ENCODE measurements at places on chromosomes 1 and 21.
A peak's percentile ranks its signal among the peaks of the same experiment; 100 is the strongest.

DNA sequence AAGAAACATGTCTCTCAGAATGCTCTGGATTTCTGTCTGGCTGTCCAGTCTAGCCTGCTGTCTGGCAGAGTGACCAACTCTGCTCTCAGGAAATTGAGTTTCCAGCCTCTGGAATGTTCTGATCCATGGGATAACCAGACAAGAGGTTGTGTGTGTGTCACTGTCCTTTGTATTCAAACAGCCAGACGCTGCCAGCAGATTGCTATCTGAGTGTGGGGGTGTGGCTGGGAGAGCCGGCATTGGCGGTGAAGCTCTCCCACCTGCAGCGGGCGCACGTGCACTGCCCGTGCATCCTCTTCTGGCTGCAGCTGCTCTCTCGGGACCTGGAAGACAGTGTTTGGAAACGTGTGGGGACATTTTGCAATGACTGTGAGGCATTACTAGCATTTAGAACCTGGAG lies 26.1 kb downstream of the PKP1 start:
- DNase-seq = peak; percentile 98

DNA sequence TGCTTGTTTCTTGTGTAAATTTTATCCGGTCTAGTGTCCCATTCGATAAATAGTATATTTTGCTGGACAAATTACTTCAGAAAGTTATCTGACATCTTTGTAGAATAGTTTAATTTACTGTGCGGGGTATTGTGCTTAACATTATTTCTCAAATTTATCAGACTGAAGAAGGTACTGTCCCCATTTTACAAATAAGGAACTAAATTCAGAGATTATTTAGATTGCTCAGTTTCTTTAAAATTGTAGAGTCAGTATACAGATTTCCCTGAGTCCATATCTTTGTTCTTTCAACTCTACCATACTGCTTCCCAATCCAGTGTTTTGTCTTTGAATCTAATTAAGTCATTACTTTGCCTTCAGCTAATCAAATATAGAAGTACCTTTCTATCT lies 6.4 kb downstream of the ATP5PB start:
- DNase-seq = no peak

DNA sequence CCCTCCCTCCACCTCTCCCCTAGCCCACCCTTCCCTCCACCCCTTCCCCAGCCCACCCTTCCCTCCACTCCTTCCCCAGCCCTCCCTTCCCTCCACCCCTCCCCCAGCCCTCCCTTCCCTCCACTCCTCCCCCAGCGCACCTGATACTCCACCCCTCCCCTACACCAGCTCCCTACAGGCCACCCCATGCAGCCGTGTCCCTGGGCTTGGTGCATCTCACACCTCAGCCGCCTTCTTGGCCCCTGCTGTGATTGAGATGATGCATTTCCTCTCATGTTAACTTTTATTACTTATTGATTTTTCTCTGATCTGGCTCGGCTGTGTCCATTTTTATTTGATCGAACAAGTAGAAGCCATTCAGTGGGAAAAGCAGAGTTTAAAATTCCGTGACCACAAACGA lies 243.8 kb downstream of the MATN1 start:
- no peak for DNase-seq

GRCh38 chr1:160219062-160219929 lies 14.1 kb downstream of the PEA15 start:
- peak; percentile 61 for DNase-seq

DNA sequence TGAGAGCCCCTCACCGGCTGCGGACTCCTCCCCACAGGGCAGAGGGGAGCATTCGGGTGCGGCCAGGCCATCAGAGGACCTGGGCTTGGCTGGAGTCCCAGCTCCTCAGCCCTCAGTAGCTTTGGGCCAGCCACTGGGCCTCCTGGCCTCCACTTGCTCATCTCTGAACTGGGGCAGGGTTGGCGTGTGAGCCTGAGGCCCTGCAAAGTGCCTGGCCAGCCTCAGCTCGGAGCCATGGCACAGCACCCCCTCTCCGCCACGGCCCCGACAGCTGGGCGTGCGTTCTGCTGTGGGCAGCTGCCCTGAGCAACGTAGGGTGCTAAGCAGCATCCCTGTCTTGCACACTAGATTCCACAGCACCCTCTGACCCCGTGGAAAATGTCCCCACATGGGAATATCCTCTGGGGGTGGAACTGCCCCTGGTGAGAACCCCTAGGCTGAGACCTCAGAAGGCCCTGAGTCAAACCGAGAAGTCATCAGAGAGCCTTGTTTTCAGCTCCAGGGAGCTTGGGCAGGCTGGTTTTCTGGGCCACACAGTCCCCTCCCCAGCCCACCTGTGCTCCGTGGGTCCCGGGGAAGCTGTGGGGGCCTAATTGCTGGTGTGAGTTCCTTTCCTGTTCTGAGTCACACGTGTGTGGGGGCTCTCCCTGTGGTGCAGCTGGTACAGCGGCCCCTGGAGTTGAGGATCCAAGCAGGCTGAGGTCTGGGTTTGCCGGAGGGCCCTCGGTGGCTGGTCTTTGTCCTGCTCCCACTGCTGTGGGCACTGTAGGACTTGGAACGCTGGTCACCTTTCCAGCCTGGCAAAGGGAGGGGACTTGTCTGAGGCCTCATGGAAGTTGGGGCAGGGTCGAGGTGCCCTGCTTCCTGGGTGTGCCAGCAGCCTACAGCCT lies 24.5 kb downstream of the TP73 start:
- no peak for DNase-seq

DNA sequence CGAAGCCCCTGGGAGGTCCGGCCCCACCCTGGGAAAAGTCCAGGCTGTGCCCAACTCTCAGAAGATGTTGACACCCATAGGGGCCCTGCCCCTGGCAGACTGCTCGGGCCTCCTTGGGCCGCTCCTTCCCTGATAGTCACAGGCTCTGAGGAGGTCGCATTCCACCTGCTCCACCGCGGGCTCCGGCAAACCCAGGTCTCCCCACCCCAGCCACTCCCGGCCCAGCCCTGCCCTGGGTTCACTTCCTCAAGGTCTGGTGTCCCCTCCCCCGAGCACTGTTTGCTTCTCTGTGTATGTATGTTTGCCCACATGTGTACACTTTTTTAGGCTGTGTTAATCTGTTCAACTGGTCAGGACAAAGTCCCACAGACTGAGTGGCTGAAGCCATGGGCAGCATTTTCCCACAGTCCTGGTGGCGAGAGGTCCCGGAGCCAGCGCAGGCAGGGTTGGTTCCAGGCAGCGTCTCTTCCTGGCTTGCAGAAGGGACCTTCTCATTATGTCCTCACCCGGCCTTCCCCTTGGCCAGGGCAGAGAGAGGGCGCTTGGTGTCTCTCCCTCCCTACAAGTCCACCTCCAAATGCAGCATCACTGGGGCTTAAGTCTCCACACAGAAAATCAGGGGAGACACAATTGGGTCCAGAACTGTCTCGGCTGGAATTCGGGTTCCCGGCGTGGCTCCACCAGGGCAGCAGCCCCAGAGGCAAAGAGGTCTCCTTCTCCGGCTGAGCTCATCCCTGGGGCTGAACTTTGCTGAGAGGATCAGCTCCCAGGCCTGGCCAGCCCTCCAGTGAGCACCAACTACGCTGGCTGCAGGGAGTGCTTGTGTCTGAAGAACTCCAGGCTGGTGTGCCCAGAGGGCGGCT lies 10.5 kb upstream of the PRXL2B start:
- DNase-seq = no peak

DNA sequence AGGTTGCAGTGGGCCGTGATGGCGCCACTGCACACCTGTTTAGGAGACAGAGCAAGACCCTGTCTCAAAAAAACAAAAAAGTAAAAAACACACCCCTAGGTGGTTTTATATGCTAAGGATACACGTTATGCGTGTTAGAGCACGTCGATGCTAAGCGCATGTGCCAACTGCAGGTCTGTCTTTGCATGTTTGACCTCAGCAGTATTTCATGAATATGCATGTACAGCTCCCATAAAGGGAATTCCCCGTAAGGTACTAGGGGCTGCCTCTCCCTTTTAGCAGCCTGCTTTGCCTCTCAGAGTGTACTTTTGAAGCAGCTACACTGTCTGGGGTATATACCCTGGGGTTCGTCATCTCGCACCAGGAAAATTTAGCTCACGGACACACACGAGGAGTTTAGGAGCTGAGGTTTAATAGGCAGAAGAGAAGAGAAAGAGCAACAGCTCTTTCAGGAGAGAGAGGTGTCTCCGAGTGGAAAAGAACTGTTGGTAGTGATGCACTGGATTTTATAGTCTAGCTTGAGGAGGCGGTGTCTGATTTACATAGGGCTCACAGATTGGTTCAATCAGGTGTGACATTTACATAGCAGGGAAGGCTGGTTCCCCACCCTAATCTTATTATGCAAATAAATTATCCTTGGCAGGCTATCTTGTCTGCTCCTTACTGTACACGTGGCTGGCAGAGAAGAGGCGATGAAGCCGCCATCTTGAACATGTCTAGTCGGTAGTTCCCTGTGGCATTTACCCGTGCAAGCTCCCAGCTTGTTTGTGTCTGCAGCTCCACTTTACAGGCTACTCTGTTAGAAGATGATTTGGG lies 4.2 kb upstream of the OTUD3 start:
- peak; percentile 66 for DNase-seq

GRCh38 chr1:6489799-6490180 lies 1.7 kb downstream of the PLEKHG5 start:
- peak; percentile 78 for DNase-seq

GRCh38 chr1:41245659-41246058 lies 3.6 kb upstream of the SCMH1 start:
- no peak for DNase-seq

DNA sequence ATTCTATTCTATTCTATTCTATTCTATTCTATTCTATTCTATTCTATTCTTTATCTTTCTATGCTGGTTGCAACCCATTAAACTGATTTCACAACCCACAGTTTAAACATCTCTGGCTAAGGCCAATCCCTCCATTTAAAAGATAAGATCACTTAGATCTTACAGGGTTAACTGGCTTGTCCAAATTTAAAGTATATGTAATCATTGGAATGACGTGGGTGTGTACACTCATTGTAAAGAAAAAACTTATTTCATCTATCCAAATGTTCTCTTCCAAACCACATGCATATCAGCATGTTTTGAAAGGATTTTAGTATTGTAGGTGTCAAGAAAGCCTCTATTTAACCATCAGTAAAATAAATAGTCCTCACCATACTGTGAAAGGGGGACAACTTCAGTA lies 299.6 kb upstream of the RUNX1 start:
- no peak for DNase-seq

DNA sequence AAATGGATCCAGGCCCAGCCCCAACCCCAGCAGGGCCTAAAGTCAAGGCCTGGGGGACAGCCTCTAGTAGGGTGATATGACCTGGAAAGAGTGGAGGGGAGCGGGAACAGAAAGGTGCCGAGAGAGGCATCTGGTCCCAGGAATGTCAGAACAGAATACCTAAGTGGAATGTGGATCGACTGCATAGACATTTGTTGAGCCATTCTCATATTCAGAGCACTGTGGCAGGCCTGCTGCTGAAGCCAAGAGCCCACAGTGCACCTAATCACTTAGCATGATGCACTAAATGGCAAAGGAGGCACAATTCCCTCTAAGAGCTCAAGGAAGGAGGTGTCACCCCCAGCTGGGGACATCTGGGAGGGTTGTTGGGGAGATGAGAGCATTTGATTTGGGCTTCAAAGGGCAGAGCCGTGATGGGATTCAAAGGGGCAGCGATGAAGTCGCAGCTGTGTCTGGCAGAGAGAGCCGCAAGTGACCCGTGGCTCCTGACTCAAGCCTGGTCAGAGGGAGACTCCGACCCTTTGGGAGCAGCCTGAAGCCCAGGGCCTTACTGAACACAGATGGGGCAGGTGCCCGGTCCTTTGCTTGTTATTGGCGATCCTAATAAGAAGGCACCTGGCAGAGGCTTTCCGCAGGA lies 8.6 kb upstream of the PKP1 start:
- DNase-seq = no peak

GRCh38 chr1:31013187-31013864 lies 52.2 kb downstream of the PUM1 start:
- DNase-seq = no peak

GRCh38 chr21:23986214-23986613 lies 1621.1 kb downstream of the MRPL39 start:
- no peak for DNase-seq

- DNase-seq = no peak
Observed at GRCh38 chr1:77652268-77652667, 30.2 kb downstream of the ZZZ3 start.

- peak; percentile 43 for DNase-seq
Observed at GRCh38 chr1:48236716-48237470, 14.4 kb downstream of the SLC5A9 start.

- DNase-seq = no peak
Observed at GRCh38 chr1:10338611-10339010, 60.3 kb upstream of the PGD start.

DNA sequence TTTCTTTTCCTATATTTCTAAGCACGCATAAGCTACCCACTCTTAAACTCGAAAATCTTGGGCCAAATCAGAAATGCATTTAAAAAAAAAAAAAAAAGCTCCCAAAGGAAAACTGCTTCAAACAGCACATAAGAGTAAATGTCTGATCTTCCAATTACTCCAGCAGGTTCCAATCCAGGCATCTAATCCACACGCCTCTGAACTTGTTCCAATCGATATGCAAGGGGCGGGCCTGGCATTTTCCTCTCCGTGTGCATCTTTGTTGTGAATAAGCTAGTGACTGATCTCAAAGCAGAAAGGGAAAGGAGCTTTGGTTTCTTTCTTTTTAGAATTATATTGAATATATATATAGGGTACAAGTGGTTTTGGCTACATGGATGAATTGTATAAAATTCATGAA lies 365.5 kb downstream of the PRDM2 start:
- no peak for DNase-seq

GRCh38 chr1:221795380-221795779 lies 53.5 kb upstream of the DUSP10 start:
- DNase-seq = no peak

DNA sequence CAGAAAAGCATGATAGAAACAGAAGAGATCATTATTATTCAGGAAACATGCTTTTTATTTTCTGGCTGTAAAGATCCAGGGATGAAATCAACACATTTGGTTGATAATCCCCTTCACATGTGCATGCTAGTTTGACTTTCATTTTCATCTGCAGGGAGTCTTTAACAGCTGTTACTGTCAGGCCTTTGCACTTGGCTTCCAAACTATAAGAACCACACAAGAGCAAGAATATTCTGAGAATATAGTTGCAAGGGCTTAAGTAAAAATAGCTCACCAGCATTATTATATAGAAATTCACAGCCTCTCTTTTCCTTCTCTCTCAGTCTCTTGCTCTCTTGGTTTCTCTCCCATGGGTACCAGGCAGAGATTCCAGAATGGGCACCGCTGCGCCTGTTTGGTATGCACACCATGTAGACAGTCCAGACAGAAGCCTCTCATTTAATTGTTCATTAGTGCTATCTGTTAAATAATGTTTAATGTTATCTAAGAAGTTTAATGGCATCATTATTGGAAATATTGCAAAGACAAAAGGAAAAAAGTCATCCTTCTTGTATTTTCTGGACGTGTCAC lies 622.3 kb upstream of the PLXNA2 start:
- no peak for DNase-seq

- no peak for DNase-seq
Observed at GRCh38 chr1:224448453-224449017, 13.9 kb upstream of the WDR26 start.

Data from MCF 10A (cell line).